Fibroblast of skin of scalp (primary cell): ENCODE measurements at places on chromosomes 2 and 18.

DNA sequence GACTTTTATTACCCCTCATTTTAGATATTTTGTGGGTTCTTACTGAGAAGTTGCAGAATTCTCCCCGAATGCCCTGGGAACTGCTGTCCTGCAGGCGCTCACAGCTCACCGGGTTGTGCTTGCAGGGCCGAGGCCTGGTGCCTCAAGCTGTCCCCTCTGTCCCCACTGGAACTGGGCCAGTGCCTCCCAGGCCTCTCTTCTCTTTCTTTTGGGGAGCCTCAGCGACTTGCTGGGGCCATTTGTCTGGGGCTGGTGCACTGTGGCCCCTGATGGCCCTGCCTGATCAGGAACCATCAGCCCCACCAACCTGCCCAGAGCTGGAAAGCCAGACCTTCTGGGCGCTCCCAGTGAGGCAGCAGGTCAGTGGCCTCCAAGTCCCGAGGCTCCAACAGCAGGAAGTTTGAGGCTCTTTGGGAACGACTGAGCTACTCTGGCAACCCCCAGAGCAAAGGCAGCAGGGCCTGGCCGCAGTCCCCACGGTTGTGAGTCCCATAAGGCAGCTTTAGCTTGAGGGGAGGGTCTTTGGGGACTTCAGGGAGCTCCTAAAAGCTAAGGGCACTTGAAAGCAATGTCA, 14.7 kb upstream of the NEU4 start:
- DNase-seq, result no peak

- DNase-seq, result no peak
These were observed 113.4 kb upstream of the PDE1A start for GRCh38 chr2:182540252-182540651.

GRCh38 chr2:174014699-174015070, 49.5 kb upstream of the SP3 start:
- DNase-seq, result no peak

DNA sequence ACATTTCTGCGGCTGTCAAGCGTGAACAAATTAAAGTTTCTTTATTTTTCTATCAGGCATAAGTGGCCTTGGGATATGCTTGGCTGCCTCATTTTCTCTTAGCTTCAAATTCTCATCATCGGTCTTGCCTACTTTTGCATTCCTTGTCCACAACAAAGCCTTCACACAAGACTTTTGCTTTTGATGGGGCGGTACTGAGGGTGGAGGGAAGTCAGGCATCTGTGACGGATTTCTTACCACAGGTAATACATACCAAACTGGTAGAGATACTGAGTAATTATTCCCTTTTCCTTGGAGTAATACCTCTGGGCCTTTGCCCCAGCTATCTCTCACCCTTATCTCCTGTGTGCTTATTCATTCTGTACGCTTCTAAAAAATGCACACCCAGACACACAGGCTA, 468.3 kb upstream of the RGPD4 start:
- no peak for DNase-seq

- DNase-seq, result no peak
These were observed 21.6 kb downstream of the TRPM8 start for GRCh38 chr2:233938676-233939370.
